Activated CD4-positive, alpha-beta T cell treated with anti-CD3 and anti-CD28 coated beads for 4 hours (primary cell): ENCODE measurements at places on chromosomes 1 and 21.

- DNase-seq: no peak
Observed at GRCh38 chr1:204475656-204476432, 18.8 kb downstream of the PIK3C2B start.

GRCh38 chr1:179107706-179108629 lies 26.1 kb downstream of the TOR3A start:
- no peak for DNase-seq

DNA sequence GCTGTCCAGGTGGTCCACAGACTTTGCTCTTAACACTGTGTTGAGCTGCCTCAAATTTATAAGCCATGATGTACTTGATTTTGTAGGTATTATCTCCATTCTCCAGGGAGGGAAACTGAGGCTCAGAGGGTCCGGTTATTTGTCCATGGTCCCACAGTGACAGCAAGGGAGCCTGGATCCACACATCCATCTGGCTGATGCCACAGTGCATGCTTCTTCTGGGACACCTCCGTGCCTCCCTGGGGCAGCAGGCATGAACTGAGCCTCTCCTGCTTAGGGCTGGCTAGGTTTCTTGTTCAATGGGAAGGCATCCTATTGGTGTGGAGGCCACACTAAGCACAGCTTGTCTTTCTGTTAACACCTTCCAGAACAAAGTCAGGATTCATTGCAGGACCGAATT lies 317.3 kb downstream of the AJAP1 start:
- DNase-seq: no peak

GRCh38 chr1:59528471-59528870 lies 231.6 kb downstream of the FGGY start:
- no peak for DNase-seq

DNA sequence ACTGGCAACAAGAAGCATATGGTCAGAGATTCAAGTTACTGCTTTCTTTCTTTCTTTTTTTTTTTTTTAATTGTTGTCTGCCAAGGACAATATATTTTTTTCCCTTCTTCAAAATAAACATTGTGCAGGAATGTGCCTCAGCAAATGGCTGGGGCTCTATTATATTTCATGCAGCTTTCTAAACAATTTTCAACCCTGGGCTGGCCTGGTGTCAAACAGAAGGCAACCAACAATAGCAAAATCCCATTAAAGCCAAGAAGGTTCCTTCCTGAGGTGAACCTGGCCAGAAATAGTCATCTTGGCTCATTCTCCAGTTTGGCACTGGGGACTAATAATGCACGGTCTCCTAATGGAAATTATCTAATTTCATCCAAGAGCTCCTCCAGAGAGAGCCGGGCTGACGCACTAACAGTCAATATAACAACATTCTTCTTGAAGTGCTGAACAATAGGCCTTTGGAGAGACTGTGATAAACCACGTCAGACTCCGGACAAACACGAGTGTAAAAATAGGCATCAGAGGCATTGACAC lies 35.7 kb upstream of the HLX start:
- no peak for DNase-seq

DNA sequence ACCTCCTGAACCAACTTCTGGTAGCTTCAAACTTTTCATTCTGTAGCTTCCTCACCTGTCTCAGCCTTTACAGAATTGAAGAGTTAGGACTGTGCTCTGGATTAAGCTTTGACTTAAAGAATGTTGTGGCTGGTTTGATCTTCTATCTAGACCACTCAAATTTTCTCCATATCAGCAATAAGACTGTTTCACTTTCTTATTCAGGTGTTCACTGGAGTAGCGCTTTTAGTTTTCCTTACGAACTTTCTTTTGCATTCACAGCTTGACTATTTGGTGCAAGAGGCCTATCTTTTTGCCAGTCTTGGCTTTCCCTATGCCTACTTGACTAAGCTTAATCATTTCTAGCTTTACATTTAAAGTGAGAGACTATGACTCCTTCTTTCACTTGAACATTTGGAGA lies 31.5 kb downstream of the FGGY start:
- no peak for DNase-seq

DNA sequence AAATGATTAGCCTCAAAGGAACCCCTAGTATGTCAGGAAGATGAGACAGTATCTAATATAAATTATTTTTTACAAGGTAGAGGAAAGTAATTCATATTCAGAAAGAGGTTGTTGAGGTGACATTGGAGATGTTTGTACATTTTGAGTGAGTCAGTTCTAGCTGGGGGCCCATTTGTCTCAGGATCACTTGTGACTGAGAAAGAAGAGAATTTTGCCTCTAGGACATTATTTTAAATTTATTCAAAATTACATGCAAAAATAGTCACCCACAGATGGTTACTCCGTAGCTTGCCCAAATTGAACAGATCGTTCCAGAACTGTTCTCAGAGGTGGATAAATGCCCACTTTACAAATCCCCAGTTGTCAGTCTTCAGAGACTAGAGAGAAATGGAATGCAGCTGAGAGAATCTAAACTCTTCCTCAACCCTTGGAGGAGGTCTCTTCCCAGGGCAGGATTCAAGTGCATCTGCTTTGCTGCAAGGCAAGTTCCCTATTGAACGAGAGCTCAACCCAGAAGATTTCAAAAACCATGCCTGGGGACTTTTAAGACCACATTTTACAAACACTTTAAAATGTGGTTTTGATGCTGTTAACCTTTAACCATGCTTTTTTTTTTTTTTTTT lies 987.8 kb upstream of the ADAMTS5 start:
- no peak for DNase-seq

- no peak for DNase-seq
Observed at GRCh38 chr1:227357927-227358302, 39.6 kb upstream of the CDC42BPA start.

GRCh38 chr21:16418226-16418625 lies 688.4 kb downstream of the USP25 start:
- DNase-seq: no peak

GRCh38 chr21:46509741-46510502 lies 51.2 kb downstream of the DIP2A start:
- no peak for DNase-seq

GRCh38 chr1:26012864-26013263 lies 8.7 kb upstream of the EXTL1 start:
- DNase-seq: no peak

GRCh38 chr1:204093421-204093717 lies 20.5 kb downstream of the SOX13 start:
- no peak for DNase-seq

GRCh38 chr1:156383023-156383422 lies 14.0 kb downstream of the RHBG start:
- peak; percentile 51 for DNase-seq

GRCh38 chr1:212518188-212519054 lies 85.7 kb downstream of the NENF start:
- no peak for DNase-seq

- DNase-seq: no peak
Observed at GRCh38 chr1:55535724-55536544, 320.8 kb upstream of the USP24 start.
